NCI-H2081 (cell line): ENCODE measurements at places on chromosomes 5 and 9.

GRCh38 chr5:35478856-35479682, 138.6 kb upstream of the SPEF2 start:
- DNase-seq: no peak

- no peak for DNase-seq
Measured at GRCh38 chr5:160268121-160268520, 38.8 kb downstream of the FABP6 start.

- peak; percentile 56 for DNase-seq
Measured at GRCh38 chr9:81814794-81815464, 113.3 kb upstream of the SPATA31D4 start.

DNA sequence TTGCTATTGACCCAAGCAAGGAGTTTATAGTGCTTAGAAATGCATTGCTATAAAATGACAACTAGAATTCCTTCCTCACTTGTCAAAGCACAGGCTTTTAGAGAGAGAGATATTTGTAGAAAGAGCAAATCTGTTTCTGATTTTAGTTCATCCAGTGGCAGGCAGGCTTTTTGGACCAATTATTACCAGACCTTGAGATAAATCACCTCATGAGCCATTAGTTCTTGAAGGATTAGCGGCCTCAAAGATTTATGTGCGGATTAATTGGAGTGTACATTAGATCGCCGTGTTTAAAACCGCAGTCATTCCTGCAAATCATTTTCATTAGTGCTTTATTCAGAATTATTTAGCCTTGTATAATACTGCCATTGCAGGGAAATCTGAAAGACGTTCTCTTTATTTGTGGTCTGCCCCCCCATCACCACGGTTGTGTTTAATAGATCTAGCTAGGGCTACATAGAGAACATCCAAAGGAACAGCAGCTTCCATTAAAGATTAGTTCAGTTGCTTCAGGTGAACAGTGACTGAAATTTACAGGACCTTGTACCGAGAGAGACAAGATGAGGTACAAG, 28.8 kb upstream of the TJP2 start:
- DNase-seq: no peak

DNA sequence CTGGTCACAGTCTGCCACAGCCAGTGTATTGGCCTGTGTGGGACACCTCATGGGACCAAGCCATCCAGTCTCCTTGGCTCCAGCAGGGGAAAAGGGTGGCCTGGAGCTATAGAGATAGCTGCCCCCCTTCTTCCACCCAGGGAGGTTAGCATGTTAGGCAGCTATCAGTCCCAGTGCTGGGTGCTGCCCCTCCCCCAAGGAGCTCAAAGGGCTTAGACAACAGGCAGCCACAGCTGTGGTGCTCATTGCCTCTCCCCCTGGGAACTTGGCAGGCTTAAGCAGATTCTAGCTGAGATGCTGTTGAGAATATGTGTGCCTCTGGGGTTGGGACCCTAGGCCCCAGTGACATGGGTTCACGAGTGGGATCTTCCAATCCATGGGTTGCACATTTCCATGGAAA, 226.0 kb upstream of the PTGER4 start:
- DNase-seq: no peak

- no peak for DNase-seq
Measured at GRCh38 chr5:31664566-31664965, 25.6 kb downstream of the PDZD2 start.

- DNase-seq: peak; percentile 72
Measured at GRCh38 chr9:101229606-101230005, 155.2 kb downstream of the BAAT start.

GRCh38 chr9:131744720-131745201, 4.9 kb upstream of the RAPGEF1 start:
- DNase-seq: no peak

- no peak for DNase-seq
Measured at GRCh38 chr9:78004478-78005229, 27.0 kb downstream of the GNAQ start.

- DNase-seq: no peak
Measured at GRCh38 chr9:73782166-73782565, 630.5 kb downstream of the ANXA1 start.

- DNase-seq: no peak
Measured at GRCh38 chr5:172288465-172288864, 4.9 kb upstream of the UBTD2 start.
